GM10248 (cell line): ENCODE measurements at places on chromosomes 5 and 9.

GRCh38 chr9:117034866-117035265 is 347.8 kb downstream of the TRIM32 start:
- DNase-seq = no peak

DNA sequence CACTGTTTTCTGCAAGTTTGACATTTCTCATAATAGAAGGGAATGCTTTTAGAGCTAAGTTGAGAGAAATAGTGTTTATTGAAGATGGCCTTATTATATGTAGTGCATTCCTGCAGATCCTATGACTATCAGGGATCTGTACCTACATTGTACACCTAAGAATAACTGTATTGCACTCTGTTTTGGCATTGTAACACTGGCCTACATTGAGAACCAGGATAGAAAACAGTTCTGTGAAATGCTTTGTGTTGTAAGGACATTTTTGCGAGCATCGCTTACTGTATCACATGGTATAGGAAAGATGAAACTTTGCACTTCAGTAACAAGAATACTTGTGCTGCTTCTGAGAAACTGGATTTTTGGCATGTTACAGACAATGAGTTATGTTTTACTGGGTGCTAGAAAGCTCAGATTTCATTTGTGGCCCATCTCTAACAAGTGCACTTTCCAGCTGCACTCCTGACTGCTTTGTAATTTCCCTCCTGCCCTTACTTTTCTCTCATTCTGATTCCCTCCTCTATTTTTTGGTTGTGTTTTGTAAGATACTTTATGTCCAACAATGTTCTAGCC is 30.6 kb downstream of the C9orf85 start:
- no peak for DNase-seq

GRCh38 chr5:61184708-61185107 is 22.4 kb upstream of the SMIM15 start:
- DNase-seq = no peak

DNA sequence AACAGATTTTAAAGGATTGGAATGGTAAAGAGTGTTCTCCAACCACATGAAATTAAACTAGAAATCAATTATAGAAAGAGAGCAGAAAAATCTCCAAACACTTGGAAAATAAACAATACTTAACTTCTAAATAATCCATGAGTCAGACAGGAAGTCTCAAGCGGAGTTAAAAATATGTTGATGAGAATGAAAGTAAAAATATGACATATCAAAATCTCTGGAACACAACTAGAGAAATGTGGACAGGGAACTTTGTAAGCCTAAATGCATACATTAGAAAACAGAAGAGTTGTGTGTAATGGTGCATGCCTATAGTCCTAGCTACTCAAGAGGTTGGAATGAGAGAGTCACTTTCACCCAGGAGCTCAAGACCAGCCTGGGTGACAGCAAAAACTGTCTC is 47.9 kb upstream of the ZNF618 start:
- no peak for DNase-seq

DNA sequence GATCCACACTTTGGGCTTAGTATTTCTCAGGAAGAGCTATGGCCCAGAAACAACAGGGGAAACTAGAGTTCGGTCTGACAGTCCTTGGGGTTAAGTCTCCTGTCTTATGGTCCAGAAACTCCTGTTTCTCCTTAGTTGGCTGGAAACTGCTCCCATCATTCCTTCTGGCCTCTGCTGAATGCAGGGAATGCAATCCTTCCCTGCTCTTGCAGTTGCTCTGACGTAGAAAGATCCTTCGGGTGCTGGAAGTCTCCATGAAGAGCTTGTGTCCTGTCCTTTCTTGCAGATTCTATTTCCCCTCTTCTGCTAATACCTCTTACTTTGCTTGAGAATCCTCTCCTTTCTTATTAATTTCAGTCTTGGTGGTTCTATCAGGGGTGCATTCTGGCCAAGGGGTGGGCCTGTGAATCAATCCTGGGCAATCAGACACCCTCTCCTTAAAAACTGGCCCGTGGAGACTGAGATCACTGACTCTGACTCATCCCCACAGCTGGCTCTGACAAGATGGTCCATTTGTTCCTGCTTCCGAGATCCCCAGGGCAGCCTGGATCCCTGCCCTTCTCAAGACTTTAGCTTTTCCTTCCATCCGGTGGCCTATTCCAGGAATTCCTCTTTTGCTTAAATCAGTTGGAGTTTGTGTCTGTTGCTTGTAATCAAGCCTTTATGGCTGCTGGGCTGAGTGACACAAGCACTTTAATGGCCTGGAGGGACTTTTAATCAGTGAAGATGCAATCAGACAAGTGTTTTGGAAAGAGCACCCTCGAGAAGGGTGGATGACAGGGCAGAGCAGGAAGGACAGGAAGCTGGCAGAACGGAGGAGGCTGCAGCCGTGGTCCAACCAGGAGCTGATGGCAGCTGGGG is 23.7 kb downstream of the PTGS1 start:
- DNase-seq = no peak

DNA sequence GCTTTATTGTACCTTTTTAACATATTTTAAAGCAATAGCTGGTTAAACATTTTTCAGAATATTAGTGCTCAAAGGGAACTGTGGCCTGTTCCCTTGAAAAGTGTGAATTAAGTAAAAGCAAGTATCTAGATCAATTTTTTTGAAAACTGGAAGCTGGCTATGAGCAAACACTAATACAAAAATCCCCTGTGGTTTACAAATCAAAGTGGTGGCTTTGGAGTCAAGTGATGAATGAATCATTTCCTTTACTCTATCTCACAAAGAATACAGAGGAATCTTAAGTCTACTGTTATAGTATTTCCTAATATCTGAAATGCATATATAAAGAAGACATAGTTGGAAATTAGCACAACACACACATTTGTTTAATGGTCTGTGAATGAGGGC is 212.4 kb upstream of the C9orf72 start:
- no peak for DNase-seq

- no peak for DNase-seq
Measured at GRCh38 chr5:53323943-53324642, 156.3 kb upstream of the FST start.

DNA sequence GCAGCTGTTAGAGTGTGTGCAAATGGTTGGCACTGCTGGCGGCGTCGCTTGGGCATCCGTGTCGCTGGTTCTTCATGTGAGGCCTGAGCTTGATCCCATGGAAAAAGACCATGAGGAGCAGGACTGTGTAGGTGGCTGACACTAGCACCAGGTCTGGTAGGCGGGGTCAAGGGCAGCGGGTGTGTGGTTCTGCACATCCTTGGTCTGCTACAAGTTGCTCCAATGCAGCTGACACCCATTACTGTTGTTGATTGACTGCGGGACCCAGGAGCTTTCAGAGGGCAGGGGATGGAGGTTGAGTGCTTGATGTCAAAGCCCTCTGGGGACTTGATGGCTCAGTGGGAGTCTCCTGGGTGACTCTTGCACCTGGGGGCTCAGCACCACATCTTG is 29.0 kb upstream of the PITX1 start:
- DNase-seq = no peak

- no peak for DNase-seq
Measured at GRCh38 chr9:79889369-79889768, 317.6 kb downstream of the TLE4 start.

DNA sequence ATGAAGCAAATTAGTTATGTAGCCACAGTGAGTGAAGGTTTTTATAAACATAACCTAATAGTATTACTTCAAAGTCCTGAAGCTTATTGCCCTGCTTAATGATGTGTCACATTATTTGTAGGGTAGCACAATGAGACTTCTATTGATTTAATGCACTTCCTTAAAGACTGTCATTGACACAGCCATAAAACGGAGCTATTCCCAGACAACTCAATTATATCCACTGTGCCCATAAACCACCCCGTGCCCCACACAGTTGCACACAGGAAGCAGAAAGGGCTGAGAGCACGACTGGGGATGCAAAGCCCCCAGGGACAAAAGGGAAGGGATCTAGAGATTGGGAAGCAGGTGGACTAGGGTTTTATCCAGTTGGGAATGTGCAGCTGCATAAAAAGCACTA is 37.0 kb downstream of the TRIM32 start:
- no peak for DNase-seq

GRCh38 chr5:136501133-136501532 is 135.8 kb upstream of the TRPC7 start:
- DNase-seq = no peak

DNA sequence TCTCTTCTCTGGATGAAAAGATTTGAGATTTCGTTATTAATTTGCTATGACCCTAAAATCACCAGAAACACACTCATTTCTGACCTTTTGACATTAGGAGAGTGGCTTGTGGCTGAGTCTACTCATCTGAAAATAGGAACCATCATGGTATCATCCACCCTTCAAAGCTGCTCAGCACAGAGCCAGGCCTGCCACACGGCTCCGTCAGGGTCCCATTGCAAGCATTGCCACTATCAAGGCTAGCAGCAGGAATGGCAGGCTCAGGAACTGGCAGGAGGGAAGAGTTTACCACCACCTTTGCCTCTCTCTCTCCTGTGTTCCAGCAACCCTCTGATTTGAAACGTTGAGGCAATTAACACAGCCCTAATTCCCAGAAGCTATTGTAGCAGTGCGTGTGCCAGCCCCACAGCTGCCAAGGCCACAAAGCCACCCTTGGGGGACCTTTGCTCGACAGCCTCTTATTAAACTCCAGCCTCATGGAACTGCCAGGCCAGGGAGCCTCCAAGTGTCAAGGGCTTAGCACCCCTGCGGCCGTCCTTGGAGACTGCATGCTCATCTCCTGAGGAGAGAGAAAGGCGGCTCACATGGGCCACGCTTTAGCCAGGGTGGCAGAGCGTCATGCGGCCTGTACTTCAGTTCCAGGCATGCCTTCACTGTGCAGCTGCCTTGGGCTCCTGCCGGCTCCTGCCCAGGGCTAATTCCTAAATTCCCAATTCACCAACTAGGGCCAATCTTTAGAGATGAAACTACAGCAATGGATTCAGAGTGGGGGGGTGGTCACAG is 145.9 kb downstream of the ROR2 start:
- DNase-seq = no peak

DNA sequence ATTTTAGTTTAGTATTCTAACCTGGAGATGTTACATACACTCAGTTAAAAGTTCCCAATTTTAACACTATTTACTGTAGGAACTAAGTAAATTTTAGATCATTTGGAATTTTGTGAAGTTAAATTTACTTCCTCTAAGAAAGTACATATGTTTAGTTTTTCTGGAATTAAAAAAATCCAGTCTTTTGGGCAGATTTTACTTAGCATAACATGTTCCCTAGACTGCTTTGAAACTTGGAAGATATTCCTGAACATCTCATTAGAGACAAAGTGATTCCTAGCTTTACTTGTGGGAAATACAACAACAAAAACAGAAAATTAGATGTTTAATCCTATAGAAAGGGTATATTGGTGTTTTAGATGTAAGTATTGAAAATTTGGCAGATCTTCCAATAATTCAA is 930.0 kb upstream of the PTPRD start:
- no peak for DNase-seq
